CD4-positive, alpha-beta T cell treated with Interferon gamma for 1 hour (primary cell): ENCODE measurements at places on chromosomes 4 and X.

DNA sequence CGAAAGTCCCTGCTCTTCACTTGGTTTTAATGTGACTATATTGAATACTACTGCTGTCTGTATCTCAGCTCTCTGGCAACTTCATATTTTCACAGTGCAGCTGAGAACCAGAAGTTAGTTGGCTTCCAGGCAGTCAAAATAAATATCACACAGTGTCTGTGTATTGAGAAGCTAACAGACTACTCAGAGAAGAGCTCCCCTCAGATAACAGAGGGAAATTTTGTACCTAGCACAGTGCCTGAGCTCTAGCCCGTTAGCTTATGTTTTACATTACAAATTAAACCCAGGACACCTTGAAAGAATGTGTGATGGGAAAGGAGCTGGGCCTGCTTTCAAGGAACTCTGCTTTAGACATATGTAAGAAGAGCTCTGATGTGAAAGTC lies 22.7 kb downstream of the JADE1 start:
- DNase-seq: no peak

DNA sequence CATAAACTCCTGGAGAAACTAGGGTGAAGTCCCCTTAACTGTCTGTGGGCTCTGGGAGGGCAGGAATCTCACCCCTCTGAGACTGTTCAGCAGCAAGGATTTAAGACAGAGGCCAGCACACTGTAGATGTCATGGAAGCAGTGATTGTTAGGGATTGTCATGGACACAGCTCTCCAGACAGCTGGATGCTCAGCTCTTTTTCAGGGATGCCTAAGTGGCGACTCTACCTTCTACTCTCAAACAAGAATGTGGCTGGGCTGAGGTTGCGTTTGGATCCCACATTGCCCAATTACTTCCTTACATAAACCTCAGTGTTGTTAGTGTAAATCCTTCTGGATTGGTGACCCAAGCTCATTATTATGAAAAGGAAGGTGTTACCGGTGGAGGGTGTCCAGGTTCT lies 291.9 kb upstream of the VCX3A start:
- no peak for DNase-seq

GRCh38 chrX:154396973-154397887 lies 947 bp upstream of the RPL10 start:
- peak; percentile 72 for DNase-seq

- DNase-seq: no peak
Observed at GRCh38 chrX:129650821-129651510, 3.8 kb downstream of the APLN start.

DNA sequence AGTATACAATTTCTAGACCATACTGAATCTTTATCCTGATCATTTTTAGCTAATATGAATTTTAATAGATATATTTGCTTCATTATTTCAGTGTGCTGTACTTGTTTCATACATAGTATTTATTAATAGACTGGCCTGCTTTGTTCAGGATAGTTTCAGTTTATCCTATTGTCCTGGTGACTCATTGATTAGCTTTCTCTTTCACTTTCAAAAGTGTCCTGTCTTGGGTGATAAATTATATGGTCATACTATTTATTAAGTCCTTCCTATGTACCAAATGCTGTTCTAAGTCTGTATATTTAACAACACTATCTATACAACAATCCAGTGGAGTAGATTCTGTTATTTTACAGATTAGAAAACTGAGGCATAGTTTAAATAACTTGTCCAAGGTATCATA lies 153.8 kb upstream of the RAPGEF2 start:
- DNase-seq: no peak

DNA sequence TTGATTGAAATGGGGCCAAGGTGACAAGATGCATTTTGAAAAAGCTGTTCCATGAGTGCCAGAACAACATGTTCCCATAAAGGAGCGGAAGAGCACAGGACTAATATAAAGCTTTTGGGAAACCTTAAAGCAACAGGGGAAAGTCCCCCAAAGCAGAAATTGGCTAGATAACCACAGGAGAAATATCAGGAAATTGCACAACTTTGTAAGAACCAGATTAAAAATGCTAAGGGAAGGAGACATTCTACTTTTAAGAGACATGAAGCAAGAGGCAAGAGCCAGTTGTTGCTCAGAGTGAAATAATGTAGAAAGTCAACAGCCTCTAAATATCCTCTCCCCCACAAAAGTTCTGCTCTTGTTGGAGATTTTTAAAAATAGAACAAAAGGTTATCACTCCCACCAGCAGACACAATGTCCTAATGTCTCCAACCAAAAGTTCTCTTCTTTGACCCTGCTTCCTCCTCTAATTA lies 85.2 kb upstream of the LNX1 start:
- no peak for DNase-seq

- DNase-seq: no peak
Observed at GRCh38 chr4:78602334-78602733, 50.8 kb downstream of the ANXA3 start.

GRCh38 chr4:25450491-25450901 lies 73.4 kb downstream of the ANAPC4 start:
- DNase-seq: no peak

DNA sequence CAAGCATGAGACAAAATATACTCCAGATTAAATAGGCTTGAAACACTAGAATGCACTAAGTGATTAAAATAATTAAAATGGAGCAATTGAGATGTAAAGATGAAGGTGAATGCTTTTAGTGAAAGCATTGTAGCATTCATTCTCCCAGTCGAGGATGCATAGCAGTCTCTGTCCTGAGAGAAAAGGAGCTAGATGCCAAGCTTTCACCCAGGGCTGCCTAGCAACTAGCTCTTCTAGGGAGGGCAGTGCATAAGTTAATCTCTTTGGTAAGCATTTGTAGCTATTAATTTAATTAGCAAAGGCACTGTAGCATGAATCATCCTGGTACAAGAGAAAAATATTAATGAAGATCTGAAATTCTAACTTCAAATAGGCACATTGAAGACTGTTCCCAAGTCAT lies 1014.8 kb downstream of the C4orf33 start:
- no peak for DNase-seq

GRCh38 chr4:141352909-141353525 lies 132.3 kb downstream of the ZNF330 start:
- no peak for DNase-seq

GRCh38 chr4:3168029-3168428 lies 80.9 kb upstream of the MSANTD1 start:
- DNase-seq: no peak

GRCh38 chr4:117084866-117085701 lies at the start of gene TRAM1L1:
Gene TRAM1L1 (minus strand): TSS chr4:117085576. CDS start chr4:117085393, 183 bp downstream.
- DNase-seq: no peak

GRCh38 chr4:145217349-145217748 lies 37.0 kb upstream of the OTUD4 start:
- DNase-seq: no peak

GRCh38 chrX:2262668-2263055 lies 238.1 kb downstream of the DHRSX start:
- no peak for DNase-seq

DNA sequence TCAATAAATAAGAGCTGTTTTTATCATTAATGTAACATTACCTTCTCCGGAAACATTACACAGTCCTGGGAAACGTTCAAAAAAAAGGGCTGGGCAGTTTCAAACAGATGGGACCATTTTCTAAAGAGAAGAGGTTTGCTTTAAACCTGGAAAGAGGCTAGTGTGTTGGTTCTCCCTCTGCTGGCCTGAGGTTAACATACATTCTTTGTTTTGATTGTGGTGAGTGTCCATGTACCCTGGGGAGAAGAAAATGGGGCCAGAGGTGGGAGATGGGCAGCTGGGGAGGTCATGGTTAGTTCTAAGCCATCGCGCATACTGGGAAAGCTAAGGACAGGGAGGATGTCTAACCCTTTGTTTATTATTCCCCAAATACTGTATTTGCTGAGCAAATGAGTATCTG lies 194.7 kb downstream of the CPEB2 start:
- no peak for DNase-seq
